ENCODE measurements at places on chromosomes 2 and 18.

GRCh38 chr18:23542461-23542860 lies 39.1 kb downstream of the RMC1 start:
- DNase-seq = no peak

- DNase-seq = peak; percentile 93
Observed at GRCh38 chr2:85611705-85612587, at the start of gene C2orf68. C2orf68 (minus strand) TSS chr2:85612066; CDS start chr2:85611984, 82 bp downstream.

DNA sequence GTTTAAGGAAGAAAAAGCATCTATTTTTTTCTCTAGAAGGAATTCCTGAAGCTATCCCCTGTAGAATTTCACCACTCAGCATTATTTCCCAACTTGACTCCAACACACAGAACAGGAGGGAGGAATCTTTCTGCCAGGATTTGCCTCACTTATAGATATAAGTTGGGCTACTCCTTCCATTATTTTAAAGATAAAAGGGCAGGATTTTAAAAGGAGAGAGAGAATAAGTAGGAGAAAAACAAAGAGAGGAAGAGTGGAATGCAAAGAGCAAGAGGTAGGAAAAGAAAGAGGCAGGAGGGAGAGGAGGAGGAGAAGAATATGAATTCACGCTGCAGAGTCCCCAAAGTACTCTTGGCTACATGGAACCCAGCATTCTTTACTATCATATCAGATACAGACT lies 182.5 kb downstream of the TCF4 start:
- DNase-seq = no peak

- no peak for DNase-seq
Observed at GRCh38 chr2:241813644-241814392, 4.8 kb downstream of the NEU4 start.

GRCh38 chr2:48504647-48505327 lies 25.2 kb upstream of the STON1 start:
- no peak for DNase-seq

- no peak for DNase-seq
Observed at GRCh38 chr18:49874238-49874637, 60.9 kb upstream of the ACAA2 start.

DNA sequence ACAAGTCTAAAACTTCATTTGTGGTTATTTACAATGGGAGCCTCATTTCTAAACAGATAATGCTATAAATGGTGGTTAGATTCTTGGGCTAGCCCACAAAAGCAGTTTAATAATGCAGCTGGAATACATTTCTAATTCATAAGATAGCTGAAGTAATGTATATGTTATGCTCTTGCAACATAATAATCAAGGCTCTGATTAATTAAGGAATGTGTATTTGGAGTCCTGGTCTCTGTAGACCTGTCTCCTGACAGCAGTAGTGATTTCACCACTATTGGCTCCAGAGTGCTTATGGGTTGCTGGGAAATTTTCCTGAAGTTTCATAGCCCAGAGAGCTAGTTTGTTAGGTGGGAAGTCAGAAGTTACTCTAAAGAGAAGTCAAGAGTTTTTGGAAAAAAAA lies 21.3 kb upstream of the CDC42EP3 start:
- no peak for DNase-seq

DNA sequence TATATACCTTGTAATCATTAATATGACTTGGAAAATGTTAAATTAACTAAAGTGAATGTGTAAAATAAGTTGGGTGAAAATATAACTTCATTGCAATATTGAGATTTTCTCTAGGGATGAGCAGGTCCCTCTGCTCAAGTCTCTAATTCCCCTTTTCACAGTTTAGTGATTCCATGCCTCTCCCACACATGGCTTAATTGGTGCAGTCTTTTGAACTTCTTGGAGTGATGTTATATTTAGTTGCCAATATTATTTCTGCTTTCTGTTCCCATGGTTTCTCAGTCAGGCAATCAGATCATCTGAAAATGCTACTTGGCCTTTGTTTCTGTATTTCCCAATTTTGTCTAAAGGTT lies 233.7 kb upstream of the SPOPL start:
- no peak for DNase-seq

Measured in AG08396 (cell line).